AG04450 (cell line): ENCODE measurements at places on chromosomes 2 and 18. TPM values are rescaled to one million over a fixed set of nuclear protein-coding genes. Genes with fewer than 3 reads are reported as not detected.

GRCh38 chr18:57234346-57234745, 87.5 kb downstream of the BOD1L2 start:
- no peak for DNase-seq

DNA sequence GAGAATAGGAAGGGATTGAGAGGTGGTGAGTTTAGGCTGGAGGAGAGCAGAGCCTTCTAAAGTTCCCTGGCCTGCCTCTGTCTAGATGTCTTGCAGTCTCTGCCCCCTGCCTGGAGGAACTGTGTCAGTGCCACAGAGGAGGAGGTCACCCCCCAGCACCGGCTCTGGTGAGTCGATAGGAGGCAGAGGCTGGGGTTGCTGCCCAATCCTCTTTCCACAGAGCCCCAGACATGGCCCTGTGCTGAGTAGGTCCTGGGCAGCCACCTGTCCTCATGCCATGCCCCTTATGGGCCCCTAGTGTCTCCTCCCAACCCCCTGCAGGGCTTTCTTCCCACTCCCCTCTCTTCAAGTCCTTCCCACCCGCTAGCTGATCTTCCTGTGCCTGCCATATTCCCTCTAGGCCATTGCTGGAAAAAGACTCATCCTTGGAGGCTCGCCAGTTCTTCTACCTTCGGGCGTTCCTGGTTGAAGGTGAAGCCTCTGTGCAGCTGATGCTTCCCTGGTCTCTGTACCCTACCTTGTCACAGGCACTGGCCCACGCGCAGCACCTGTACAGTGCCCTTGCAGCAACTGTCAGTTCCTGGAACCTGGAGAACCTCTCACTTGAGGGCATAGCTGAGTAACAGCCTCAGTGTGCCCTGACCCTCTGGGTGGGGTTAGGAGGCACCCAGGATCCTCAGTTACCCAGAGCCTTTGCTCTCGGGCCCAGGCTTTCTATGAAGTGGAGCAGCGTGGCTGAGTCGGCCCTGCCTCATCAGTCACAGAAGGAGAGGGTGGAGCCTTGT, 13.2 kb upstream of the SLC4A3 start:
- no peak for DNase-seq

Gene SATB2
- polyA plus RNA-seq = 5.0 and 5.3 TPM in 2 replicates

Gene SETBP1
- 0.60 and 0.71 TPM in 2 replicates for polyA plus RNA-seq
